NCI-H1694 treated with DMSO at 0.1 percent for 48 hours (cell line): ENCODE measurements at places on chromosomes 7 and 10.
A peak's percentile ranks its signal among the peaks of the same experiment; 100 is the strongest.

GRCh38 chr7:24249266-24249665, 34.7 kb upstream of the NPY start:
- no peak for DNase-seq

DNA sequence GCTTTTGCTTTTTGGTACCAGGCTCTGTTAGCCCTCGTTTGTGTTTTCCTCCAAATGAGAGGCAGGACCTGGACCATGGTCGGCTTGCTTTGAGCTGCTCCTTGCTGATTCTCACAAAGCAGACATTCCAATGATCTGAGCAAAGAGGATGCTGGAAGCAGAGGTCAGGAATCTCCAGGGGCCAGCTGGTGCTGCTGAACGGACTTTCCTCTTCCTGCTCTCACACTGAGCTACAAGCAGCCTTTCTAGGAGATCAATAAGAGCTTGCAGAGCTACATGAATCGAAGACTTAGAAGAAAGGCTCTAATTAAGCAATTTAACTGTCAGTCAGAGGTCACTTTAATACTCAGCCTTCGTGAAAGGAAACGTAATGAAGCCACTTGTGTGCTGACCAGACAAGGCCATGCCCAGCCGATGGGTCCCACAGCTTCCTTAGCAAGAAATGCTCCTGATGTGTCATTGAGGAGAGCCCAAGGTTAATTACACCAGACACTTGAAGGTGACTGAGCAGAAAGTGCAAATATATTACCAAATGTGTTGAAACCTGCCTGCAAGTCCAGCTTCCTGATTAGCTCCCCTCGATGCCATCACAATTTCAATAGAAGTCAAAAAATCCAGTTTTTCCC, 151.3 kb upstream of the RSU1 start:
- DNase-seq, result no peak

GRCh38 chr7:140923358-140924006, 1.2 kb downstream of the BRAF start:
- peak; percentile 29 for DNase-seq

- DNase-seq, result peak; percentile 48
Measured at GRCh38 chr10:111076191-111076681, 593 bp upstream of the ADRA2A start.

- peak; percentile 5 for DNase-seq
Measured at GRCh38 chr10:77359950-77360520, 277.6 kb downstream of the KCNMA1 start.

- DNase-seq, result peak; percentile 18
Measured at GRCh38 chr10:77571490-77571889, 66.1 kb downstream of the KCNMA1 start.

DNA sequence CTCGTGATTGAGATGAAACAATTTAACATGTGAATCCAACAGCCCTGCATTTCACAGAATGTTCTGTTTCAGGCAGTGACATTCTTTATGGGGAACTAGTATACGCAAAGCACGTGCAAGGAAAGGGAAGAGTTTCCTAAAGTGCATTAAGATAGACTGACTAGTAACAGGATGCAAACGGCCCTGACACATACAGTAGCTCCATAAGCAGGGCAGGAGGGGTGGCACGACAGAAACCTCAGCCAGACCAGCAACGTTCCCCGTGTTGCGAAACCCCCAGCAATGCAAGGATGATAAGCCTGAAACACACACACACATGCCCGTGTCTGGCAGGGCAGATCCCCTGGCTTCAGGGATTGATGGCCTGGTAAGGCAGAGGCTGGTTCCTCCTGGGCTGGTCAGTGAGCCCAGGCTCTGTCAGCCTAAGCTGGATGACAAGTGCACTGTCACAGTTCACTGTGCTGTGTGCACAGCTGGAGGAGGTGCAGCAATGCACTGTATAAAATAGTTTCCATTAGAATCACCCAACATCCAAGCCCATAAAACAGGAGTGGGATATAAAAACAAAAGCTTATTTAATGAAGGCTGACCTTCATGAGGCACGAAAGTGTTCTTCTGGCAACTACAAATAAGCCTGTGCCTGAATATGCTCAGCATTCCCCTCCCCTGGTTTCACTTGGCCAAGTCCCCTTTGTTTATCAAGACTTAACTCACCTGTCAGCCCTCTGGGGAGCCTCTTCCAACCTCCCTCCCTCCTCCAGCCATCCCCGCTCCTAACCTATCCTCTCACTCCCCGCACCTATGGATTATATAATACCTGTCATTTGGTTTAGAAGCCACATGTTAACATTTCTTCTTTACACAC, 88.8 kb downstream of the GSAP start:
- no peak for DNase-seq

DNA sequence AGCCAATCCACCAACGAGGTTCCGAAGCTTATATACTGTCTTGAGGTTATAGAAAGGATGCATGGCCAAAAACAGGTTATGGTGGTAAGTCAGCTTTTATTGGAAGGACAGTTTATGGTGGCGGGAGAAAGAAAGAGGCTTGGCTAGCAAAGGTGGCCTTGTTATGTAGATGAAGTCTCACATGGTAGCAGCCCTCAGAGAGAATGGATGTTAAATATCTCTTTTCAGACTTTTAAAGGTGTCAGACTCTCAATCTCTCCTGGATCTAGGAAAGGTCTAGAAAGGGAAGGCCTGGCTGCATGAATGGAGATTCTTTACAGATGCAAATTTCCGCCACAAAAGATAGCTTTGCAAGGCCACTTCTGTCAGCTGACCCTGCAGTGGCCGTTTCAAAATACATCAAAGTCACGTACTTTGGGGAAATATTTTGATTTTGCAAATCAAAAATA, 333.8 kb downstream of the GALNT17 start:
- DNase-seq, result no peak

GRCh38 chr7:155746188-155746587, 66.1 kb downstream of the SHH start:
- DNase-seq, result no peak

- DNase-seq, result no peak
Measured at GRCh38 chr10:61169294-61169693, 225.3 kb upstream of the RHOBTB1 start.

GRCh38 chr10:118939211-118940007, 90.1 kb upstream of the NANOS1 start:
- no peak for DNase-seq

GRCh38 chr10:91635401-91636400, 2.8 kb upstream of the PPP1R3C start:
- peak; percentile 49 for DNase-seq

GRCh38 chr10:51527522-51528219, 171.7 kb downstream of the CSTF2T start:
- no peak for DNase-seq

- DNase-seq, result no peak
Measured at GRCh38 chr7:156842740-156843140, 50.2 kb downstream of the LMBR1 start.

GRCh38 chr10:35780970-35781642, 139.0 kb upstream of the FZD8 start:
- no peak for DNase-seq

DNA sequence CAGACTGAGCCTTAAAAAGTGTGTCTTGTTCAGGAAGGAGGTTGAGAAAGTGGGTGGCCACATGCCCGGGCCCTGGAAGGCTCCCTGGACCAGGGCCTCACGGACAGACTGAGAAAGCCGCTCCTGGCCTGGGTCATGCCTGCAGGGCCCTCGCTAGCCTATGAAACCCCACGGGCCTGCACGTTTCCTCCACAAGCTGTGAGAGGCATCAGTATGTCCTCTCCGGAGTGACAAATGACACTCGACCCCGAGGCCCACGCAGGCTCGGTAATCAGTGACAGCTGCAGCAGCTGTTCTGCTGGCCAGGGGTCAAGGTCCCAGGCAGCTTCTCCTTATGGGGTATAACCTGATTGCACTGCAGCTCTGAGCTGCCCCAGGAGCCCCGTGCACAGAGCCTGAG, 47.6 kb downstream of the ASB13 start:
- DNase-seq, result no peak

- no peak for DNase-seq
Measured at GRCh38 chr7:82726038-82726800, 282.6 kb upstream of the CACNA2D1 start.

GRCh38 chr7:75772081-75773077, at the start of gene CCL26:
TSS of gene CCL26 (minus strand) at chr7:75772211. CDS start at chr7:75772176, 35 bp downstream.
- peak; percentile 14 for DNase-seq

- no peak for DNase-seq
Measured at GRCh38 chr7:151286148-151286547, 37.7 kb upstream of the SMARCD3 start.

DNA sequence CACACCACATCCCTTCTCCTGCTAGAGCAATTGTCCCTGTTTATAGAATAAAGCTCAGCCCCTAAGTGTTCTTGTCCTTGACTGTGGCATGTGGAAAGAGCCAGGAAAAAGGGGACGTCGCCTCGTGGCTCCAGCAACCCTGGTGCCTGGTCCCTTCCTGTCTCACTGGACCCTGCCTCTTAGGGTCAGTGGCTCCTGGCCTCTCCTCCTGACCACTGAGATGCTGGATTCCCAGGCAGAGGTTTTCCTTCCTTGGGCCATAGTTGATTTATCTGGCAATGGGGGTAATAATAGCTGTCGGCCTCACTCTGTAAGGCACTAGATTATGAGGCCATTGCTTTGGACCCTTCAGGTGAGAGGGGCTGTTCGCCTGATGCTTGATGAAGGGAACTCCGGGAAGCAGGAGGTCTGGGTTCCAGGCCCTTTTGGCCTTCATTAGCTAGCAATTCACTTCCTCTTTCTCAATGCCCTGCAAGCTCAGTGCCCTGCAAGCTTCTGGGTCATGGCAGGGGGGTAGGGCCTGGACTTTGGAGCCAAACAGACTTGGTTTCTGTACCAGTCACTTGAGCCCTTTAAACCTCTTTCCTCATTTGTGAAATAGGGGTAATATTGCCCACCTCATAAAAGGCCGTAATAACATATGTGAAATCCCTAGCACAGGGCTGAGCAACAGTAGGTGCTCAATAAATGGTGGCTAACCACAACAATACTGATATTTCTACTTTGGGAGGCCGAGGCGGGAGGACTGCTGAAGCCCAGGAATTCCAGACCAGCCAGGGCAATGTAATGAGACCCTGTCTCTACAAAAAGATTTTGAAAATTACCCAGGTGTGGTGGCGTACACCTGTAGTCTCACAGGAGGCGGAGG, 1.1 kb downstream of the ASL start:
- DNase-seq, result no peak

DNA sequence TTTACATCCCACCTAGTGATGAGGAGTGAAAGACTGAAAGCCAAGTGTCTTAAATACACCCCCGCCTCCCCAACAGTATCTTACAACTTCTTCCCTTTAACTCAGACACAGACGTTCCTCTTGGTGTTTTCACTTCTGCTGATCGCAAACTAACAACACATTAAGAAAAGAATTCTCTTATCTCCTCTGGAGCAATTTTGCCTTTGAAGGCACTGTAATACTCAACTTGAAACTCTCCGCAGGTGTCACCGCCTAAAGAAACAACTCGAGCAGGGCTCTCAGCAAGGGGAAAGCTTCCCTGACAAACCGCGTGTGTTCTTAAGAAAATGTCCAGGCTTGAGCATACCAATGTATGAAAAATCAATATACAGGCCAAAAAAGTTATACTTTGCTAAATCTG, 452 bp downstream of the SEMA3C start:
- DNase-seq, result peak; percentile 23

DNA sequence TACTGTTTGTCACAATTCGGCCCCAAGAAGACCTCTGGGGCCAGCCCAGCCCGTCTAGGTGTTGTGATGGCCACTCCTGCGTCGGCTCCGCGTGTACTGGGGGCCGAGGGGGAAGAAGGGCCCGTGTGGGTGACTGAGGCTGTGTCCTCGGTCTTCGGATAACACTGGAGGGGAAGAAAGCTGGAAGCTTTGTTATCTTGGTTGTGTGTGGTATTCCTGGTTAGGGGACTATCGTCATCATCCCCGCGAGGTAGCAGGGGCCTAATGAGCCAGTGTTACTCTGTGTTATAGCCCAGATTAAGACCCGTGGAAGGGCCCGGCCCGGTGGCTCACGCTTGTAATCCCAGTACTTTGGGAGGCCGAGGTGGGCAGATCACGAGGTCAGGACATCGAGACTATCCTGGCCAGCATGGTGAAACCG, 854 bp downstream of the MTG1 start:
- DNase-seq, result no peak

GRCh38 chr10:82922046-82922445, 1047.1 kb downstream of the NRG3 start:
- no peak for DNase-seq

GRCh38 chr7:47406801-47407129, 175.1 kb downstream of the TNS3 start:
- no peak for DNase-seq

GRCh38 chr7:26036092-26036491, 115.9 kb upstream of the NFE2L3 start:
- no peak for DNase-seq

DNA sequence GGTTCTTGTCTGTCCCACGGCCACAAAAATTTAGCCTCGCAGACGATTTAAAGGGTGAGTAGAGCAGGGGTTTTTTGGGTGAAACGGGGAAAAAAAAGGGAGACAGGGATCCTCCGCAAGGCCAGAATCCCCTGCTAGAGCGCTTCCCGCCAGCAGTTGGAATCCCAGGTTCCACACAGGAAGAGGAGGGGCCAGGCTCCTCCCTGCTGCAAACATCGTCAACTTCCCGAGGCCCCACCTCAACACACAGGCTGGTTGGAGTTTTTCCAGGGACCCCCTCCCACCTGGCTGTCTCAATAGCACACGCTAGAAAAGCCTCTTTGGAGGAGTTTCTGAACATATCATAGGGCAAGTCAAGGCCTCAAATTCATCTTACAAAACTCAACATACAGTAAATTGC, 112.7 kb downstream of the MTERF1 start:
- DNase-seq, result no peak

DNA sequence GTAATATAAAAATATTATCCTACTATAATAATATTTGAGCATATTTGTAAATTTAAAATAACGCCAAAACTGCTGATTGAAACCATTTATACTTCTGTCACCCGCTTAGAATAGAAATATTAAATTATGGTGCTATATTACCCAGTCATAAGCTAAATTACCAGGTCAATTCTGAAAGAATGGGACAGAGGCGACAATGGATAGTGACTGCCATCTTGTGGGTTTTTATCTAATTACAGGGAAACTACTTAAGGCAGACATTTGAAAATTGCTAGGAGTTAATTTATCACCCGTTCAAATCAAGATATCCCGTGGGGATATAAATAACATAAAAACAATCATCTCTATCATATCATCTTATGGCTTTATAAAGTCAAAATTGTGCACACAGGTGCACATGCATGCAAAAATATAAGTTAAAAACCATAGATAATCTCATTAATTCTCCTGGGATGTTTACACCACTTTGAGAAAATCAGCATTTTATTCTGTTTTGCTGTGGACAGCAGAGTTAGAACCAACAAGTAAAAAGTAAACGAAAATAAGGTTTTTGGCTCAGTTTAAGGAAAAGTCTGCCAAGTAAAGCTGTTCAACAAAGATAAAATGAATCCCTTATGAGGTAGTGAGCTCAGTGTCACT, 41.3 kb upstream of the HPSE2 start:
- peak; percentile 24 for DNase-seq

GRCh38 chr10:33859319-33860022, 525.0 kb upstream of the NRP1 start:
- DNase-seq, result no peak

- no peak for DNase-seq
Measured at GRCh38 chr10:73209705-73210104, 37.4 kb downstream of the DNAJC9 start.

- no peak for DNase-seq
Measured at GRCh38 chr7:152333134-152333533, 102.7 kb downstream of the KMT2C start.
